ENCODE measurements at places on chromosomes 16 and 17.

GRCh38 chr17:607361-608147 lies 107.1 kb downstream of the VPS53 start:
- DNase-seq, result no peak

- no peak for DNase-seq
Observed at GRCh38 chr16:86809458-86809955, 231.2 kb downstream of the FOXL1 start.

GRCh38 chr17:61453566-61454380 lies 1.6 kb downstream of the TBX4 start:
- no peak for DNase-seq

DNA sequence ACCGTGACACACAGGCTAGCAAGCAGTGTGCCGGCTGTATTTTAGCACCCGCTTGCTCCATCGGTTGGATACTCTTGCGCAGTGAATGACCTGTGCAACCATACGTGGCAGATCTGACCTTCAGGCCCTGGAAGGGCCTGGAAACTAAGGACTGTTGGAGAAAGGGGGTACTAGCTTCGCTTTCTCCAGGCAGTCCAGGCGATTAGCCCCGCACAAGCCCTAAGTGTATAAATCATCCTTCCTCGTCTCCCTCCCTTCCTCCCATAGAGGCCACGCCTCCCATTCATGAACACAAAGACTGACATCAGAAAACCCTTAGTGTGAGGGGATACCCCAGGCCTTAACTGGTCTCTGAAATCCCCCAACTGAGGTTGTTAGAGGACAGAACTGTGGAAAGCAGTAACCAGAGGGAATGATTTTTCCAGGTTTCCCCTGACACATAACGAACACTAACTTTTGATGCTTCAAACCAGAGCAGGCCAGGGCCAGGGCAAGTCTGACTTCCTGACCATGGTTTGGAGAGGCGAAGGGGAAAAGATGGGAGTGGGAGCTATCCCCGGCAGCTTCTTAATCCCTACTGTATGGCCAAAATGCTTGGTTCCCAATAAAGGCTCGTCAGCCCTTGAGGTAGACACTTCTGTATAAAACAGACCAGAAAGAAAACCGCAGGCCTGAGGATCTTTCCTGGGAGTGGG lies 1.4 kb upstream of the DYNLL2 start:
- no peak for DNase-seq

GRCh38 chr17:38621538-38621937 lies 15.8 kb upstream of the SRCIN1 start:
- DNase-seq, result no peak

GRCh38 chr16:19126300-19126699 lies 12.5 kb downstream of the ITPRIPL2 start:
- no peak for DNase-seq

DNA sequence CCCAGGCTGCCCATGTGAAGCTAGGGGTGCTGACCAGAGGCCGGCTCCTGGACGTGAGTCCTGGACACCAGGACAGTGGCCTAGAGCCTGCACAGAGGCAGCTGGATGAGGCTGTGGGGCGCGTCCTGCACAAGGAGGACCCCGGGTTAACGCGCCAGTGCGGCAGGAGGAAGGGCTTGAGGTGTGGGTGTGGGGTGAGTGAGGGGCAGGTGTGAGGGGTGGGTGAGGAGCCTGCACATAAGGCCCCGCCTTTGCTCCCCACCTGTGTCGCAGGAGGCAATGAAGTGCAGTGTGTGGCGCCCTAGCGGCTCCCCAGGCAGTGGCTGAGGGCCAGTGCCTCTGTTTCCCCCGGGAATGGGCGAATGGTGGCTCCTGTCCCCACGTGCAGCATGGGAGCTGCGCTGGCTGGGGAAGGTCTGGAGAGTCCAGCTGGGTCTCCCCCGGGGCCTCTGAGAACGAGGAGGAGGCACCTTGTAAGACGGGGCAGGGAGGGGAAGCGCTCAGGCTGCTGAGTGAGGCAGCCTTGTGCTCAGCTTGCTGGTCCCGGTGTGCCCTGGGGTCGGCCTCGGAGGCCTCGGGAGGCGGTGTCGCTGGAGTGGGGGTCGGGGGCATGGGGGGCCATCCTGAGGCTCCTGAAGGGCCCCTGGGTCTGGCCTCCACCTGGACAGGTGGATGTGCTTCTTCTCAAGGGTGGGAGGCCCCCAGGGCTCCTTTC lies 3.2 kb downstream of the CD7 start:
- DNase-seq, result no peak

GRCh38 chr16:6918646-6919045 lies 414.0 kb upstream of the RBFOX1 start:
- no peak for DNase-seq

DNA sequence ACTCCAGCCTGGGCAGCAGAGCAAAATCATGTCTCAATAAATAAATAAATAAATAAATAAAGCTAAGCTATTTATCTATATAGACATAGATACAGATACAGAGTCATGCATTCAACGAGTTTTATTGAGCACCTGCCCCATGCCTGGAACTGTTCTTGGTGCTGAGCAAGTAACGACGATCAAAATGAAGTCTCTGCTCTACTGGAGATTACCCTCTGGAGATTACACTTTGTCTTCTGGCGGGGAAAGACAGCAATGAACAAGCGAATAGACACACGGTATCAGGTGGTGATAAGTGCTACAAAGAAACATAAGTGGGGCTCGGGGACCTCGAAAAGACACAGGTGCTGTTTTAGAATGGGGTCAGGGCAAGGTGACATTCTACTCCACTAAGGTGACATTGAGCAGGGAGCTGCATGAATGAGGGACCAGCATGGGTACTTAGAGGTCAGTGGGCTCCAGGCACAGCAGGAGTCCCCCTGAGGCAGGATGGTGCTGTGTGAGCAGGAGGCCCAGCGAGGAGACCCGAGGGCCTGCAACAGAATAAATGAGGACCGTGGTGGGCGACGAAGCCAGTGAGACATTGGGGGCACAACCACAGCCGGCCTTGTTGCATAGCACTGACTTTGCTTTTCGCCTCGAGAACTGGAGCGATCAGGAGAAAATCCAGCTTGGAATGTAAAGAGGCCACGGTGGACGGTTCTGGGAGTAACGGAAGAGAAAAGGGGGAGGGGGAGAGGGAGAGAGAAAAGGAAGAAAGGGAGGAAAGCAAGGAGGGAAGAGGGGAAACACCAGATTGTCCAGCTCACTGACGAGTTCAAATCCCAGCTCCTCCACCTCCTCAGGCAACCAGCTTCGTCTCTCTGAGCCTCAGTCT lies 42.4 kb upstream of the MEAK7 start:
- DNase-seq, result no peak

DNA sequence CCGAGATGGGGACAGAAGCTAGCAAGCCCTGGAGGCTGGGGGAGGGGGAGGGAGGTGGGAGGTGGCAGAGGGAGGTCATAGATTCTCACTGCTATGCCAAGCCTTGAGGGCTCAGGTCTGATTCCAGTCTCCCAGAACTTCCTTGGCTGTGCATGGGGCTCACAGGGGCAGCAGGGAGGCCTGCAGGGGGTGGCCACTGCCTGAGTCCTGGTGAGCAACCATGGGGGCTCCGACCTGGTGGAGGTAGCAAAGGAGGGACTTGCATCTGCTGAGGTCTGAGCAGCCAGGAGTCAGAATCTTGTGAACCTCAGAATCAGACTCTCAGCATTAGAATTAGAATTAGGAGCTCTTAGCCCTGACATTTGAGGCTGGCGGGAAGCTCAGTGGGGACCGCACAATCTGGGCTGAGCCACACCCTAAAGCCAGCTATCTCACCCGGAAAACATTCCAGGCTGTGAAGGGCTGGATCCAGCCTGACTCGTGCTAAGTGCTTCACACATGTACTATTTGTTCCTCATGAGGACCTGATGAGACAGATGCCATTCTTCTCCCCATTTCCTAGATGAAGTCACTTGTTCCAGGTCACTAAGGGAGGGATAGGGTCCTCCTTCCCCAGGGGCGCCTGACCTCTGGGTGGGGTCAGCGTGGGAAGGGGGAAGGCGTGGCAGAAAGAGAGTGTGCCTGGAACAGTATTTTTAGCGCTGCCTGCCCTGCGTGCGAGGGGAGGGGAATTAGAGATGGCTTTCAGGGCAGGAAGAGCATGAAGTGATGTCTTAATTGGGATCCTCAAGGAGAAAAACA lies 17.3 kb upstream of the KCNJ12 start:
- no peak for DNase-seq

DNA sequence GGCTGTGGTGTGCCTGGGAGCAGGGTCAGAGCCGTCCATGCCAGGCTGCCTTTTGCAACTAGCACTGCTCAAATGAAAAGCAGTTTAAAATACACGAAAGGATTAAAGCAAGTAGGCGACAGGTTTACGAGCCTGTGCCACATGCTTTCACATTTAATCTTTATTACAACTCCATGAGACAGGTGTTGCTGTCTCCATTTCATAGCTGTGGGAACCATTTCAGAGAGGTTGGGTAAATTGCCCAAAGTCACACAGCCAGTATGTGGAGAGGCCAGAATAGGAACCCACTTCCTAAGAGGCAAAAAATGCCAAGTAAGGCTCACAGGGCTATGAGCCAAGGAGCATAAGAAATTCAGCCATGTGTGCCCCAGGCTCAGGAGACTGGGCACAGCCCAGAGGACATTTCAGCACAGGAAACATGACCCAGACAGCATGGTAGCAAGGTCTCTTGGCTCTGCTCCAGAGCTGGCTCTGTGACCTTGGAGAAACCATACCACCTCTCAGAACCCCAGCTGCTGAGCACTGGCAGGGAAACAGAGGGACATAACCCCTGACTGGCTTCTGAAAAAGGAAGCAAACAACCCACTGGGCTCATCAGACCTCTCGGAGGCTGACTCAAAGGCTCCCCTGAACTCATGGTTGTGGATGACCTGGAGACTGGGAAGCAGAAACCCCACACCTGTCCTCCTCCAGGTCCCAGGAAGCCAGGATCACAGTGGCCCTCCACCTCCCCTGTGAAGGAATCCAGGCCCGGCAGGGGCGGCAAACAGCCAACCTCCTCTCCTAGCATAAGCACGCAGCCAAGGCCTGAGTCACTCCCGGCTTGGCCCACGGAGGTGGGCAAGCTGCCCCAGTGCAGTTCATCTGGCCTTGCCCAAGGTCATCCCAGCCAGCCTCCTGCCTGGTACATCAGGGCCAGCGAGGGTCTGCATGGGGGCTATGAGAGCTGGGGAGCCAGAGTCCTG lies 40.3 kb upstream of the MRPS23 start:
- DNase-seq, result no peak

GRCh38 chr17:78172249-78173051 lies 4.1 kb downstream of the SYNGR2 start:
- no peak for DNase-seq

DNA sequence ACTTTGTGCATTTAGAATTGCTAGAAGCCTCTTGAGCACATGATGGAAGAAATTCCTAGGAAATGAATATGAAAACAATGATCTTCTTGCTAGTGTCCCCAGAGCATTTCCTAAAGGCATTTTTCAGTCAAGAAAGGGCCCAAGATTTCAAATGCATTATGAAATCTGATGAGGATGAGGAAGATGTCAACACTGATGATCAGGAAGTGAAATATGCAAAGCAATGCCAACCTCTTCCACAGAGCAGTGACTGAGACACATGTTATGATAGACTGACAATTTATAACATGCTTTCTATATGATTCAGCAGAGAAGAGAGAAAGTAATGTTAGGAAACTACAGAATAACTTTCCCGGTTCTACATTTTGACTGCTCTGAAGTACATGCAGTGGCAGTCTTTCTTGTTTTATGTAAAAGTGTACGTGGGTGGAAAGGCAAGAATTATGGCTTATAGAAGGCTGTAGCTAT lies 859.1 kb upstream of the GOT2 start:
- no peak for DNase-seq

GRCh38 chr17:72609501-72609900 lies 483.0 kb downstream of the SLC39A11 start:
- DNase-seq, result no peak

DNA sequence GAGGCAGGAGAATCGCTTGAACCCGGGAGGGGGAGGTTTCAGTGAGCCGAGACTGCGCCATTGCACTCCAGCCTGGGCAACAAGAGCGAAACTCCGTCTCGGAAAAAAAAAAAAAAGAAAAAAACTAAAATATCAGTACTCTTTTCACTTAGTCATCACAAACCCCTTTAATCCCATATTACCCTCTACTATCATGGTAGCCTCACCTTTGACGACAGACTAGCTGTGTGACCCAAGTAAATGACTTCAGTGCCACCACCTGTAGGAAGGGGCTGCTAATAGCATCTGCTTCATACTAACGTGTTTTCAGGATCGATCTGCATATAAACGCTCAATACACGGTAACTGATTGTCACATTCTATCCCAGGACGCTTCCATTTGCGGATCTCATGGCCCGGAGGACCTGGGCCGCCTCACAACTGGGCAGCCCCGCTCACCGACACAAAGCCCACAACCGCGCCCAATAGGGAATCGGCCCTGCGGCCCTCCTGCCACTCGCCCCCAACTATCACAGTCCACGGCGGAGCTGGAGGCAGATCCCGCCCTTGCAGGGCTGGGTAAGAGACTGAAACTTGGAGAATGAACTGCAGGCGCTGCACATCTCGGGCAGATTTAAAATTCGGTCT lies 1.1 kb upstream of the ZNF263 start:
- DNase-seq, result no peak

GRCh38 chr16:68943961-68944360 lies 100.6 kb downstream of the TANGO6 start:
- no peak for DNase-seq

DNA sequence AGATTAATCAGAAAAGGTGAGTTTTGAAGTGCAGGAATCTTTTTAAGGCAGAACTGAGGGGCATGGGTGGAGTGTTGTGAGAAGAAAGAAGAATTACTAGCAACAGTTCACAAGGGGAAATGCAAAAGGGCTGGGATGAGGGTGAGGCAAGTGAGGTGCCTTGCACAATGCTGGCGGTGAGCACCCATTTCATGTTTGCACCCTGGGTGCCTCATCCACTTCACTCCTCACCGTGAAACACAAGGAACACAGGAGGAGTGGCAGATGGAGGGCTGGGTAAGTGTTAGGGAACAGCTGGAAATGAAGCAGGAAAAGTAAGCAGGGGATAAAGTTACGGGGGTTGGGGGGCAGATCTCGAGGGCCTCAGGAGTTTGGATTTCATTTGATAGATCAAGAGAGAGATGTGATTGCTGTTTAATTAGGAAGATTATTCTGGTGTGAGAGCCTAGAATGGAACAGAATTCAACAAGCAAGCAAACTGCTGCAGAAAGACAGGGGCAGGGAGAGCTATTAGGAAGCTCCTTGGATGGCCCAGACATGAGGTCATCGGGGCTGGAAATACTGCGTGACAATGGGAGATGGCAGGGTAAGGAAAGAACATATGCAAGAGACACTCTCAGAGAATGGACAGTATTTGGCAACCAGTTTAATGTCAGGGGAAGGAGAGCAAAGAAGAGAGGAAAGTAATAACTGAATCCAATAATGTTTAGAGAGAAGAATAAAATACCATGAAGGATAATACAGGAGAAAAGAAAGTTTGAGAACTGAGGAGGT lies 8.3 kb upstream of the HEATR6 start:
- no peak for DNase-seq

- DNase-seq, result no peak
Observed at GRCh38 chr16:4285167-4285566, 12.3 kb upstream of the TFAP4 start.
